ENCODE measurements at places on chromosomes 11 and 22.

- no peak for DNase-seq
Measured at GRCh38 chr22:26527574-26528465, 15.5 kb upstream of the TFIP11 start.

DNA sequence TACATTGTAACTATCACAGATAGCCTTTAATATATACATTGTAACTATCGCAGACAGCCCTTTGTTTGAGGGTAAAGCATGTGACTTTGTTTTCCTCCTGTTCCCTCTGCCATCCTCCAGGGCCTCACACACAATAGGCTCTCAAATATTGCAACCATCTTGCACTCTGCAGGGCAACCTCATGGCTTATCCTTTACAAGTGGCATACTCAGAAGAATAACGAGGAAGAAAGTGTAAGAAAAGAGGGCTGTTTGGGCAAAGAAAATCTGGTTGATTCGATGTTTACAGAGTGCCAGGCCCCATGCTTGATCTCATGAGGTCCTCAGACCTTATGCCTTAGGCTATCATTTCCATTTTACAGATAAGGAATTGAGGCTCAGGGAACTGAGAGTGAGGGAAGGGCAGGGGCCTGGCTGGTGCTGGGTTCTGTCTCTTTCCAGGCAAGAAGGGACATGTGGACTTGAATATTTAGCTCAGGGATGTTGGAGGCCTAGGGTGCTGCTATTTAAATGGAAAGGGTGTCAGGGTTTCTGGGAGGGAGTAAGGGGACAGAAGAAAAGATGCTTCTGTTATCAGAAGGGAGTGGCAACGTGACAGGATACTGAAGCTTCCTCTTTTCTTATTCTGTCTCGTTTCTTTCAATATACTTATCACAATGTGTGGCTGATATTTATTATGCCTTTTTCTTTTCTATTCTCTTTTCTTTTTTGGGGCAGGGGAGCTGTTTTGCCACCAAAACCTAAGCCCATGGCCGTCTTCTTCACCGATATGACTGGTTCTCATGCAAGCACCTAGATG lies 1.1 kb upstream of the SAMM50 start:
- DNase-seq: no peak

- DNase-seq: no peak
Measured at GRCh38 chr11:116192509-116193210, 580.1 kb downstream of the BUD13 start.

DNA sequence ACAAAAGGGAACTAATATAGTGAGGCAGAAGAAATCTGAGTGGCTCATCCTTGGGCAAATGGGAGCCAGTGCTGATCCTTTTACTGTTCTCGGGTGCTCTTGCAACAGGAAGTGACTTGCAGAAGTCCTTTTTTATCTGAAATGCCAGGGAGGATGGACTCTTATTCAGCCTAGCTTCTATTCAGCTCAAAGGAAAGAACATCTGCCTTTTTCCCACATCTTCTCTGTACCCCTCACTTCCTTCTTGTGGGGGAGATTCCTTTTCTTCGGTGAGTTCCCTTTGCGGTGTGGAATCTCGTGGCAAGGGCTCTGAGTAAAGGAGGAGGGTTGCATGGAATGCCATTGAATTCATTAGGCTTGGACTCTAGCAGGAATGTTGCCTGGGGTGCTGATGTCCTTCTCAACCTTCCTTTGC lies 76.2 kb downstream of the ZBTB16 start:
- no peak for DNase-seq

DNA sequence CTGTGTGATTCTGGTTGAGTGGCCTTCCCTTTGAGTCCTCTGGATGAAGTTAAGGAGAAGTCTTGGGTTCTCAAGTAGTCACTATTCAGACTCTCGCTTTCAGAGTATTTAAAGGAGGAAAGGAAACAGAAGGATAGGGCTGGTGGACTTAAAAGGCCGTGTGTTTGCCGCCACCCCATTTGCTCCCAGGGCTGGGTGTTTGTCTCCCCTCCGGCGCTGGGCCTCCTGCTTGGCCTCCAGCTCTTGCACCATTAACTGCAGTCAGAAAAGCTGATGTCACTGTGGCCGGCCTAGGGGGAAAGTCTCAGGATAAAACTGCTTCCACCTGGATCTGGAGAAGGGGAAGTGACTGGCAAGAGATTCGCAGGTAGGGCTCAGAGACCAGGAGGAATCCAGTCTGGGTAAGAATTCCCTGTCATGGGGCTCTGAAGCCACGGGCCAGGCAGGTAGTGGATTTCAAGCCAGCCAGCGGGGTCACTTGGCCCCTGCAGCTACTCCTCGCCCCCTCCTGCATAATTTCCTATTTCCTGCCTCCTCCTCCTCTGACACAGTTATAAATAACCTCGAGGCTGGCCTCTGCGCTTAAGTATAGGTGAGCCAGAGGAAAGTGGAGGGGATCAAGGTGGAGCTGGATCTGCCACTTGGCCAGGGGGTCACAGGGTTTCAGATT lies 17.1 kb downstream of the TIMP3 start:
- no peak for DNase-seq

DNA sequence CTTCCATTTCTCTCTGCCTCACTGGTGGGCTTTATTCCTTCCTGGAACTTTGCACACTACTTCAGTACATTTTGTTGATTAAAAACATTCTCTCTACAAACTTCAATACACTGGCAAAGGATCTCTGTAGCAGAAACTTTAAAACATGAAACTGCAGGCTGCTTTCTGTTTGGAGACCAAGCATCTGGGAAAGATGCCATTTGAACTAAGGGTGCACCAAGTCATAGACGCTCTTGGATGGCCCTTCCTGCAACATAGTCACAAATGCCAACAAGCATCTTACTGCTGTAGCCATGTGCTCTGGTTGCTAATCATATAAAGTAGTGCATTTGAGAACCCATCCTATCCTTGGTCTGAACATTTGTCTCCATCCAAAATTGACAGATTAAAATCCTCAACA lies 56.4 kb downstream of the SNX19 start:
- no peak for DNase-seq

DNA sequence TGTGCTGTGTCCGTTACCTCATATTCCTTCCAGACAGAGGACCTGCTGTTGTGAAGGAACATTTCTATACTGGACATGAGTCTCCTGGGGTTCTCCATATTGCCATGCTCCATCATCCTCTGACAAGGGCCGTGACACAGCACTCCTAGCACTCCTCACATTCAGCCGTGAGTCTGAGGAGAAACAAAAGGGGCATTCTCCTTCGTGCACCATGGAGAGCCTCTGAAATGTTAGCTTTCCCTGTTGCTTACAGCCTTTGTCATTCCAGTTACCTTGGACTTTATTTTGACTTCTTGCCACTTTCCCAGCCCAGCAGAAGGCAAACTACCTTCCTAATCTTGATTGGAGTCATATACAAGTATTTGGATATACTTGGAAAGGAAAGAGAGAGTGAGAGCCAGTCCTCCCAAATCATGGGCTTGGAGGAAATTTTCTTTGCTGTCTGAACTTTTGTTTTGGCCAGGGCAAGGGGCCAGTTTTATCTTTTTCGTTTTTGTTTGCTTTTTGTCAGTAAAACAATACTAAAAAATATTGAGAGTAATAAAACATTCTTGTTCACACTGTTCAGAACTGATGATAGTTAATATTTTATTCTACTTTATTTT lies 29.1 kb upstream of the TECTA start:
- DNase-seq: no peak

GRCh38 chr11:87473174-87473573 lies 435.4 kb downstream of the TMEM135 start:
- DNase-seq: peak; percentile 34

DNA sequence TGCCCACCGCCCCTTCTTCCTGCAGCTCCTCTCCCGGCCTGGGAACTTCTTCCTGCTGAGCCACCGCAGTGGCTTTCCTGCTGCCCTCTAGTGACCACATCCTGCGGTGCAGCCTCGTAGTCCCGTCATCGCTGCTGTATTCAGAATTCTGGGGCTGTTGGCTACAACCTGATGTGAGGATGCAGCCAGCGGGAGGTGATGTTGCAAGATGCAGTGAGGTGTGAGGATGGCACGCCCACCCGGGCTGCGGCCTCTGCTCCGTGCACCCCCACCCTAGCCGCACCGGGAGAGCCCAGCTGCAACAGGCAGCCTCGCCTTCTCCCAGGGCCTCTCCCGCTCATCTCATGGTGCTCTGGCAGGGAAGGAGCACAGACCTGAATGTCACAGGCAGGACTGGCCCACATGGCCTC lies 10.1 kb downstream of the CHST1 start:
- no peak for DNase-seq

DNA sequence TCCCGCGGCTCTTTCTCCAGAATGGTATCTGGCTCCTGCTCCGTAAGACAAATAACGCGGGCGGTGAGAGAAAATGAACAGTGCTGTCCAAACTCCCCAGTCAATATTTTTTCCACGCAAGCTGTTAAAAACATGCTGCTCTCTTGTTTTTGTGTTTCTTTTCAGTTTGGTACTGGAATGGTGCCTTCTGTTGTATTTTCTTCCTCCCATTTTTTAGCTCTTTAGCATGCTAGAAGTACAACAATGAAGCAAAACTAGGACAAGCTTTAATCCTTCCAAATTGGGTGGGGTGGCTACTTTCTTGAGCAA lies 599 bp upstream of the PPP2R1B start:
- no peak for DNase-seq

- DNase-seq: no peak
Measured at GRCh38 chr22:28430466-28431025, 249.1 kb downstream of the TTC28 start.

DNA sequence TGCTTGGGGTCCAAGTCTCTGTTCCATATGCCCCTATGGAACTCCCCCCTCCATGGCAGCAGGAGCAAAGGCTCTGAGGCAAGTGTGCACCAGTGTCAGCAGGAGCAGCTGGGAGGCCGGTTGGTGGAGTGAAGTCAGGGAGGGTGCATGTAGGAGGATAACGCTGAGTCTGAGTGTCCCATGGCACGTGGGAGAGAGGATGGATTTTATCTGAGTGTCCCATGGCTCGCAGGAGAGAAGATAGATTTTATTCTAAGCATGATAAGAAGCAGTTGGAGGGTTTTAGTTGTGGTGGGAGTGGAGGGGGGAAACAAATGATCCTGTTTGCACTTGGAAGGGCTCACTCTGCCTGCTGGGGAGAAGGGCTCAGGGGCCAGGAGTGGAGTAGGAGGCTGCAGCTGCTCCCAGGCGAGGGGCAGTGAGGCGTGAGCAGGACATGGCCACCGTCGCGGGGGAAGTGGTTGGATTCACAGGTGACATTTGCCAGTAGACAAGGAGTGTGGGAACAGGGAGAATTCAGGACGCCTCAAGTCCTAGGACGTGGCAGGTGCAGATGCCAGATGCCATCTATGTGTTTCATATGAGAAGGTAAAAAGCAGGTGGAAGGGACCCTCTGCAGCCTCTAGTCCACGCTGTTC lies 33.6 kb upstream of the PARVG start:
- no peak for DNase-seq

DNA sequence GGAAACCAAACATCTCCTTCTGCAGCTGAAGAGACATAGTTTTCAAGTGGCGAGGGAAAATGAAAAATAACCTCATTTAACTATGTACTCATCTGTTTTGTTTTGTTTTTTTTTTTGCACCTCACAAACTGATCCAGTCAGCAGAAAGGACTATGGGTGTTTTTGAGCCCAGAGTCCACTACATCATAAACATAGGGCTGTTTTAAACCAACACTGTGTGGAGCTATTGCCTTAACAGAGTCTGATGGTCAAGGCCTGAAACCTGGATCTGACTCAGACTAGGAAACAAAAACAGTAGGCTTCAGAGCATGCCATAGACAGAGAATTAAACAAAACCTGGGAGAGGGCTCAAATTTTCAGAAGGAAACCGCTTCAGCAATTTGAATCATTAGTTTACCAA lies 99.3 kb upstream of the FSHB start:
- no peak for DNase-seq

GRCh38 chr22:48307931-48308330 lies 1519.7 kb downstream of the BRD1 start:
- DNase-seq: no peak

DNA sequence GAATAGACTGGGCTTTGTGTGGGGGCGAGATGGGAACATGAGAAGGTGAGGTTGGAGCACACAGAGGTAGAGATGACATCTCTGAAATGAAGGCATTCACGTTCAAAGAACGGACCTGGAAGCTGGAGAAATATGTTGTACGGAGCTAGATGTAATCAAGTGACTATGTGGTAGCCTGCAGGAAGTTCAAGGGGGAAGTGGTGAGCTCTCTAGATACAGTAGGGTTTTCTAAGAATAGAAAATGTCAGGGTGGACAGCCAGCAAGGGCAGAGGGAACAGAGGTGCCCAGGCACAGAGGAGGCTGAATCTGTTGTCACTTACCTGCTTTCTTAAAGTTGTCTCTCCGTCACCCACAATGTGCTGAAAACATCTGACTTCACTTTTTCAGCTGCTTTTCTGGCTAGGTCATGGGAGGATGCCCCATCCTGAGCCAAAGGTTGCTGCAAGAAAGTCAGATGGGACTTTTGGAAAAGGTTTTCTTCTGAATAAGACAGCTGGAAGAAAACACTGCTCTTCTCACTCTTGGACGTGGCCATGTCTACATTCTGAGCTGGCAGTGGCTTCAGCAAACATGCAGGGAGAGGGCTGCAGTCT lies 171.5 kb upstream of the B3GAT1 start:
- no peak for DNase-seq

DNA sequence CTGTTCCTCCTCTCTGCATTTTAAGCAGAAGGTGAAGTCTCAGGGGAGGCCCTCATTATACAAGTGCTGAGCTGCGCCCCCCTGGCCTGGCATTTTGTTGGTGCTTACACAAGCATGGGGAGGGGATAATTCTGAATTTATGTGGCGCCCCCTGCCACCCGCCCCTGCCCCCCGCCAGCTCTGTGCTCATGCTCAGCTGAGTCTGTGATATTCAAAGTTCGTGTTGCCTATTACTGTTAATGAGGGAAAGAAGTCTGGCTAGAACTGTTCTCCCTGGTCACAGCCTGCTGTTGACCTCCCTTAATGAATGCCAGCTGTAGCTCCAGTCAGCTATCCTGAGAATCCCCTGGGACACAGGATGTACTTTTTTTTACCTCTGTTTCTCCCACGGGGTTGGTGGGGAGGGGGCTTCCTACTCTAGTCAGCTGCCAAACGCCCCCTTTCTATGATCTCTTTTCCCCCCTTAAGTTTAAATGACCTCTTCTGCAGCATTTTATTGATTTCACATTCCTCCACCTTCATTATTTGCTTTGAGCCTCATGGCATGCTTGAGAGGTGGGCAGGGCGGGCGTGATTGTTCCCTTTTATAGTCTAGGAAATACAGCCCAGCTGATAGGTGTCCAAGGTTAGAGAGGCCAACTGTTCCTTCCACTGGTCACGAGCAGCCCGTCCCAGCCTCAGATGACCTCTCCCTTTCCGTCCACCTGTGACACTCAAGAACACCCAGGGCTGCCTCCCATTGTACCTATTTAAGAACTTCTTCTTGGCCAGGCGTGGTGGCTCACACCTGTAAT lies 12.2 kb downstream of the USP2 start:
- no peak for DNase-seq

DNA sequence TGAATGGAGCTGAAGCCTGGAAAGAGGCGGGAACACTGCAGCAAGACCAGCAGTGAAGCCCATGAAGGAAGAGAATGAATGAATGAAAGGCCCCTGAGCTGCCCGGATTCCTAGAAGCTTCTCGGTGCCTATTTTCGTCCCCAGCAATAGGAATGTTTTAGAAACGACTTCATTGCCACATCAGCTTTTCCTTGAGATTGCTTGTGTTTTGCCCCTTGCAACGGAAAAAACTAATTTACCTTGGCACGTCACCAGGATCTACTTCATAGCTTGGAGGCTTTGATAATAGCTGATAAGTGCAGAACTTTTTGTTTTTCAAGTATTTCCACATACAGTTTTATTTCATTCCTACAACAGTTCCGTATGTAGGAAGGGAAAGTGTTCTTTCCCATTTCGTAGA lies 248.9 kb upstream of the NARS2 start:
- no peak for DNase-seq
